Stimulated activated CD4-positive, alpha-beta T cell treated with anti-CD3 and anti-CD28 coated beads, Interleukin-2, amount 100 ng/mL, for 4 hours (primary cell): ENCODE measurements at places on chromosomes 12 and 14.

DNA sequence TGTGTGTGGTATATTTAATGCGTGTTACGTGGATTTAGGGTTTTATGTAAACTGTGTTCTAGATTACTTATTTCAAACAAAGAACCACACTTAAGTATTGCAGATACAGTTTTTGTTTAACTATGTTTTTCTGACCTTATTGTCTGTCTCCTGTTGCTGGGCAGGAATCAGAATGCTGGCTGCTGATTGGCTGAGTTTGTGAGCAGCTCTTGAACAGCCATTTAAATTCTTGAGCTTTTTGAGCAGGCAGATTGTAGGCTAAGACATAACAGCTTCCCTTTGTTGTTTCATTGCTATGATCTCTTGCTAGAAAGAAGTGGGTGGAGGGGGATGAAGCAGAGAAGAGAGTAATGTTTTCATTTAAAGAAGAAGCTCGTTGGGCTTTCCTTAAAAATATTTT lies 52.2 kb downstream of the ATF7IP start:
- peak; percentile 40 for DNase-seq

DNA sequence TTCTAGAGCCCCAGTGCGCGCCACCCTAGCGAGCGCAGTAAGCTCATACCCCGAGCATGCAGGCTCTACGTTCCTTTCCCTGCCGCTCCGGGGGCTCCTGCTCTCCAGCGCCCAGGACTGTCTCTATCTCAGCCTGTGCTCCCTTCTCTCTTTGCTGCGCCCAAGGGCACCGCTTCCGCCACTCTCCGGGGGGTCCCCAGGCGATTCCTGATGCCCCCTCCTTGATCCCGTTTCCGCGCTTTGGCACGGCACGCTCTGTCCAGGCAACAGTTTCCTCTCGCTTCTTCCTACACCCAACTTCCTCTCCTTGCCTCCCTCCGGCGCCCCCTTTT lies 791 bp downstream of the TMEM233 start:
- no peak for DNase-seq

- no peak for DNase-seq
Measured at GRCh38 chr12:78308701-78309100, 478.0 kb downstream of the NAV3 start.

GRCh38 chr12:120980800-120981368 lies 2.5 kb downstream of the HNF1A start:
- no peak for DNase-seq

GRCh38 chr14:61568572-61569011 lies 126.7 kb upstream of the HIF1A start:
- DNase-seq, result peak; percentile 73

GRCh38 chr12:2963760-2964292 lies 4.6 kb downstream of the TEAD4 start:
- no peak for DNase-seq

- DNase-seq, result no peak
Measured at GRCh38 chr14:25677111-25677510, 627.2 kb upstream of the STXBP6 start.

DNA sequence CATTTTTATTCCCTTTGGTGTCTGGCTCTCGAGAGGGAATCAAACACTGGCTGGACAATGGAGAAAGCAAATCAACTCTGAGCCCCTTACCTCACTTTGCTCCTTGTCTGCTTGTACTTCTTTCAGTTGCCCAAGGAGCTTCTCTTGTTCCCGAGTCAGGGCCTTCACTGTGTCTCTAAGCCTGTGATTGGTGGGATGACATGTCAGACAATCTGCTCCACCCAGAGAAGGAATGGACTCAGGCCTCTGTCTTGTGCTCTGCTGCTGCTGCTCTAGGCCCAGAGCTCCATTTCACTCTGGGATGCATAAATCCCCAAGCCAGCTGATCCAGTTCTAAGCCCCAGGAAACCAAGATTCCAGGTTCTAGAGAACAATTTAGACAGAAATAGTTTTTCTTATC lies 7.6 kb downstream of the CALCOCO1 start:
- no peak for DNase-seq

DNA sequence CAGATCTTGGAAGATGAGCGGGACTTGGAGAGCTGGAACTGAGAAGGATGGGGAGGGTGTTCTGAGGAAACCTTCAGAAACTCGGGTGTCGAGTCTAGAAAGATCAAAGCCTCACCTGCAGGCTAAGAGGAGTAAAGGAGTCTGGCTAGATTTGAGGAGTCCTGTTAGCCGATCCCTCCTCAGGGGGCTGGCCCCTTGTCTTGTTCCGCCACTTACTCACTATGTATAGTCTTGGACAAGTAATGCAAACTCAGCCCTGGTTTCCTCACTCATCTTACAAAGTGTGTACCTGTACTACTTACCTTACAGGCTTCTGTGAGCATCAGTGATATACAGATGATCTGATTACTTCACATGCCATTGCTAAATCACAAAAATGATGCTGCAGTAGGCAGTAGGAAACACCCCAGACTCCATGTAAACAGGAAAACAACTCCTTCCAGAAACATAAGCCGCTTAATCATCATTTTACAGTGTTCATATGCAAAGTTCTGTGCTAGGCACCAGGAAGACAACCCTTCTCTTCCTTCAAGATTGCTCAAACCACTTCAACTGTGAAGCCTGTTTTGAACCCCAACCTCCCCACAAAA lies 2.0 kb upstream of the SPTLC2 start:
- no peak for DNase-seq

- DNase-seq, result no peak
Measured at GRCh38 chr14:53951627-53952303, 4.9 kb downstream of the BMP4 start.

DNA sequence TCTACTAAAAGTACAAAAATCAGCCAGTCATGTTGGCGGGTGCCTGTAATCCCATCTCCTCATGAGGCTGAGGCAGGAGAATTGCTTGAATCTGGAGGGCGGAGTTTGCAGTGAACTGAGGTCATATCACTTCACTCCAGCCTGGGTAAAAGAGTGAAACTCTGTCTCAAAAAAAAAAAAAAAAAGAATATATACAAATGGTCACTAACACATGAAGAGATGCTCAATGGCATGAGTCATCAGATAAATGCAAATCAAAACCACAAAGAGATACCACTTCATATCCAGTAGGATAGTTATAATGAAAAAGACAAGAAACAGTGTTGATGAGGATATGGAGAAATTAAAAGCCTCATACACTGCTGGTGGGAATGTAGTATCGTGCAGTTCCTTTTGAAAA lies 33.6 kb upstream of the METAP2 start:
- DNase-seq, result no peak

- no peak for DNase-seq
Measured at GRCh38 chr14:30108975-30109700, 181.5 kb upstream of the PRKD1 start.
